ENCODE measurements at places on chromosomes 11 and 22.

GRCh38 chr22:45376703-45377102 lies 36.7 kb downstream of the SMC1B start:
- no peak for DNase-seq

- no peak for DNase-seq
Observed at GRCh38 chr22:32326647-32327046, 31.0 kb upstream of the RFPL3 start.

DNA sequence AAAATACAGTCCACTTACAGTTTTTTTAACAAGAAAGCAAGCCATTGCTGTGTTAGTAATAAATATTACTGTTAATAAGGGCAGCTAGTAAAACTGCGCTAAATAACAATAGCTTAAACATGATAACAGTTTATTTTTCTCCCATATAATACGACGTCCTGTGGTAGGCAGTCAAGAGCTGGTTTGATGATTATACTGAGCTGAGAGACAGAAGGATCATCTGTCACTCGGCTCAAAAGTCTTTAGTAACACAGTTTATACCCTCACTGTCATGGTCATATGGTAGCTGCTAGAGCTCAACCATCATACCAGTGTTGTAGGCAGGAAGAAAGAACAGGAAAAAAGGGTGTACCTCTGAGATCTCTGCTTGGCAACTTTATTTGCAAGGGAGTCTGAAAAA lies 29.1 kb upstream of the ANGPTL5 start:
- DNase-seq = no peak

GRCh38 chr11:71164186-71164585 lies 88.2 kb downstream of the SHANK2 start:
- DNase-seq = no peak

GRCh38 chr11:19772480-19772879 lies 59.8 kb downstream of the NAV2 start:
- DNase-seq = no peak

GRCh38 chr11:76054330-76054729 lies 152.0 kb downstream of the WNT11 start:
- DNase-seq = no peak

- no peak for DNase-seq
Observed at GRCh38 chr11:55707029-55707428, 45.0 kb downstream of the OR4C6 start.

GRCh38 chr11:128924510-128925249 lies 18.0 kb downstream of the TP53AIP1 start:
- no peak for DNase-seq

- DNase-seq = no peak
Observed at GRCh38 chr11:10317151-10317755, 12.4 kb downstream of the ADM start.

DNA sequence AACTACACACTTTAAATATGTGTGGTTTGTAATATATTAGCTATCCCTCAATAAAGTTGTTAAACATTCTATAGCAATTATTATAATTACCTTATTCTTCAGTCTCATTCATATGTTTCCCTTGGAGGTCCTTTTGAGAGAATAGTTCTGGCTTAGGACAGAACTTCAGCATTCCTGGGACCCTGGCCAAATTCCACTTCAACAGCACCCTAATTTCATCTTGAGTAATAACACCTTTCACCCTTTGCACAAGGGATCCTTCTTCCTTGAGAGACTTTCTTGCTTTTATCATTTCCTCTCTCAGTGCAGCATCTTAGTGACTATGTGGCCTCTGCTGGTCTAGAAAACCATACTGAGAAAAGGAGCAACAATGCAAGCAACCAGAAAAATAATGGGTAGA lies 255.9 kb downstream of the C11orf87 start:
- DNase-seq = no peak

DNA sequence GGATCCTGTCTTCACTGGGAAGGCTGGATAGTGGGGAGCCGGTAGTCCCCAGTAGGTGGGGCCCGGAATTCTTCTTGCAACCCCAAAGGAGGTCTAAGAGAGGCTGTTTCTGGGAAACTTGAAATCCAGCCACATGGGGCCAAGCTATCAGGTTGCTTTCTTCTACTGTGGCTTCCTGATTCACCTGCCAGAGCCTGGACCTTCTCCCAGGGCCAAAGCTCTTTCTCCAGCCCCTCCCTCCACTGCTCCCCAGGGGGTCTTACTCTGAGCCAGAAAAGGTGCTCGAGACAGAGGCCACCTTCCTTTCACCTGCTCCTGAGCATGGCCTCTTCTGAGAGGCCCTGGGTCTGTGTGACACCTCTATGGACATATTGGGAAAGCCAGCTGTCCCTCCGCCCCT lies 9.1 kb downstream of the TST start:
- DNase-seq = no peak

GRCh38 chr11:22666688-22667439 lies 453 bp downstream of the GAS2 start:
- DNase-seq = no peak

DNA sequence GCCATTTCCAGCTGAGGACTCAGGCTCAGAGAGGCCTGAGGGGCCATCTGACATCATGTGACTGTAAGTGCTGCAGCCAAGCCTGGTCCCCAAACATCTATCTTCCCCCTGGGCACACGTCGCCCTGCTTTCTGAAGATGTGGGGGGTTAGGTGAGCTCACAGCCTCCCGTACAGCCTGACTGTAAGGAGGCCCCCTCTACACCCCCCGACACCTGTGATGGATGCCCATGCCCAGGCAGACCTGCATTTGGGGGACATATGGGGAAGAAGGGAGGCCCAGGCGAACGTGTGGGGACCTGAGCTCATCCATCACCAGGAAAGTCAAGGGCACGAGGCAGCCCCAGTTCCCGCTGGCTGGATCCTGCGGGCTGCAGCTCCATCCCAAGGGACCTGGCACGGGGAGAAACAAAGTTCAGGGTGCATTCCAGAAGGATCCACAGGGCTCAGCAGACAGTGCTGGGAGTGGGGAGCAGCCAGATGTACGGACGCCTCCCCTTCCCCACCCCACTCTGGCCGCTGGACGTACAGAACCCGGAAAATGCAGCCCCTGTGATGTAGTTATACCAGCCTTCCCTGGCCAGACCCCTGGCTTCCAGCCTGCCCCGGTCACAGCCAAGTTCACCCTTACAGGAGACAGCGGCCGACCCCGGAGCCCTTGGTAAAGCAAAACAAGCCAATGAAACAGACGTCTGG lies 1431.4 kb downstream of the BRD1 start:
- DNase-seq = no peak

DNA sequence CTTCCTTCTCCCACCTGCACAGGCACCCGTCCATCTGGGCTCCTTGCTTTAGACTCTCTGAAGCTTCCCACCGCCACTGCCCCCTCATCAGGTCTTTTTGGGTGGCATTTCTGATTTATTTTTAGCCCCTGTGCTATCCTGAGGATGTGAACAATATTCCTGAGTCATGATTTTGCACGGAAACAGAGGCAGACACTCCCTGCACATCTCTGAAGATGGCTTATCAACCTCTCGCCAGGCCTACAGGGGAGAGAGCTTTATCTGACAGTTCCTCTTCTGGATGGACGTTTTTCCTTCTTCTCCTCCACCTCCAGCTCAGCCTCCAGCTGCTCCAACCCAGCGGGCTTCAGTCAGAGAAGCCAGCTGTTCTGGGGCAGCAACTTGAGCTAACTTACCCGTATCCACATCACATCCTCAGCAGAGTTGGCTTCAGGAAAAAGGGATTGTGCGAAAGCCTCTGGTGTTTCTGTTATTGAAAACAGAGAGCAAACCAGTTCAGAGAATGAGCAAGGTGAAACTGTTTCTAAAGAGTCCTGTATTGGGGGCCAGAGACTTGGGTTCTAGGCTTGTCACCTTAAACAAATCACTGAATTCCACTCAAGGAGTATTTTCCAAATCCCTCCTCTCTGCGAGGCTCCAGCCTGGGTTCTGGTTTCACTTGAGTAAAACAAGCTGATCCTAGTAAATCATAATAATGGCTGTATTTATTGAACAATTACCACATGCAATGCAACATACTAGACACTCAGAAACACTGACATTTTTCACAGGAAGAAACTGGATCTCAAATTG lies 33.1 kb upstream of the ETS1 start:
- DNase-seq = no peak

DNA sequence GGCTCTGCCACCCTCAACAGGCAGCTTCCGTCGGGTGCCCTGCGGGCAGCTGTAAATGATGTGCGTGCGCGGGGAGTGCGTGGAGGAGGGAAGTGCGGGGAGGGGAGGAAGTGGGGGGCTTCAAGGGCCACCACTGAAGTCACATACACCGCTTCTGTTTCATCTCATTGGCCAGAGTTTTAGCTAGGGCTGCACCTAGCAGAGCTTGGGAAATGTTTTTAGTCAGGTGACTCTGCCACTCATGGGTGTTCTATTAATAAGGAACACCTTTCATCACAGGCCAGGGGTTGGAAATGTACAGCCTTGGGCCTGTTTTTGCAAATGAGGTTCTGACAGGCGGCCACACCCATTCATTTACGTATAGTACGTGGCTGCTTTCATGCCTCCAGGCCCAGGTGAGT lies 14.6 kb downstream of the FAM118A start:
- no peak for DNase-seq

GRCh38 chr11:35585416-35585815 lies 32.8 kb upstream of the FJX1 start:
- no peak for DNase-seq

DNA sequence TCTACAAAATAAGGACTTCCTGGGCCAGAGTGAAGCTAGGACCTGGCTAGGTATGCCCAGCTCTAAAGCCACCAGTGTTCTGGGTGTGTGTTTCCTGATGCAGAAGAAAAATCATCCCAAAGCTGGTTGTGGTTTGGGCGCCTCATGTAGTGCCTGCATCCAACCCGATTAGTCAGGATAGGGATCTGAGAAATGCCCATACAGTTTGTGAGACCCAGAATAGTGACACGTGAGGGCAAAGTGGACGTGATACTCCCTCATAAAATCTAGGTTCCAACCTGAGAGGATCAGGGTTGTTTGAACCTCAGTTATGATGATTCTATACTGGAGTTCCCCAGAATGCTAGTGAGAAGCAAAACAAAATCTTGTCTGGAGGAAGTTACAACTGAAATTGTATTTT lies 238.4 kb downstream of the TBC1D22A start:
- no peak for DNase-seq

GRCh38 chr11:22465620-22466019 lies 127.4 kb downstream of the SLC17A6 start:
- no peak for DNase-seq

GRCh38 chr11:45298718-45299117 lies 12.6 kb upstream of the SYT13 start:
- DNase-seq = no peak

DNA sequence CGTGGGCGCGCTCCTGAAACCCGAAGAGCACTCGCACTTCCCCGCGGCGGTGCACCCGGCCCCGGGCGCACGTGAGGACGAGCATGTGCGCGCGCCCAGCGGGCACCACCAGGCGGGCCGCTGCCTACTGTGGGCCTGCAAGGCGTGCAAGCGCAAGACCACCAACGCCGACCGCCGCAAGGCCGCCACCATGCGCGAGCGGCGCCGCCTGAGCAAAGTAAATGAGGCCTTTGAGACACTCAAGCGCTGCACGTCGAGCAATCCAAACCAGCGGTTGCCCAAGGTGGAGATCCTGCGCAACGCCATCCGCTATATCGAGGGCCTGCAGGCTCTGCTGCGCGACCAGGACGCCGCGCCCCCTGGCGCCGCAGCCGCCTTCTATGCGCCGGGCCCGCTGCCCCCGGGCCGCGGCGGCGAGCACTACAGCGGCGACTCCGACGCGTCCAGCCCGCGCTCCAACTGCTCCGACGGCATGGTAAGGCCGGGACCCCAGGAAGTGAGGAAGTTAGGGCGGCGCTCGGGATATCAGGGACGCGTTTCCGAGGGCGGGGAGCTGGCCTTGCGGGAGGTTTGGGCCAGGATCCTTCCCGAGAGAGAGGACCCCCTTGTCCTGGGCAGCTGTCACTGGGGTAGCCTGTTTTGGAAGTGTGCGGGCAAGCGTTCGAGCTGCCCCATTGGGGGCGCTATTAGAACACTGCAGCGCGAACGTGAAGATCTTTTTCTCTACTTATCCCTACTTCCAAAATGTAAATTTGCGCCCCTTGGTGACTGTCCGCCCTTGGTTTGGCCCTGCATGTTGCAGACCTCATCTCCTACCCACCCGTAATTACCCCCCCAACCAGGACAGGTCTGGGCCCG lies 796 bp downstream of the MYOD1 start:
- DNase-seq = no peak

GRCh38 chr11:23313001-23313400 lies 452.7 kb upstream of the CCDC179 start:
- DNase-seq = no peak

GRCh38 chr11:19924716-19925115 lies 212.1 kb downstream of the NAV2 start:
- no peak for DNase-seq

GRCh38 chr22:41596776-41597634 lies 7.4 kb upstream of the PMM1 start:
- DNase-seq = no peak

DNA sequence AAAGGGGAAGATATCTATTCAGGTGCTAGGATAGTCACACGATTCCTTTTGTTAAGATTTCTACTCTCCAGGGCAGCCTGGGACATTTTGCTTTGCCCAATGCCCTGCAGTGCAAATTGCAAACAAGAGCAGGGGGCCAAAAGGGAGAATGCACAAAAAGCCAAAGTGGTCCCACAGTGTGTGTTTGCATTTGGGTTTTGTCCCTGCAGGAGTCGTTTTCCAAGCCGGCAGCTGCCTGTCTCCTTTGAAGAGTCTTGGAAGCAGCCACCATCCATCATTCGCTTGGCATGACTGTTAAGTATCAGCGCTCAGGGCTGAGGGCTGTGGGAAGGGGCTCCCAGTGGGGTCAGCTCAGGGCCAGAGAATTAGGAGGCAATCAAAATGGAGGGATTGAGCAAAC lies 184.7 kb downstream of the MIAT start:
- DNase-seq = no peak

DNA sequence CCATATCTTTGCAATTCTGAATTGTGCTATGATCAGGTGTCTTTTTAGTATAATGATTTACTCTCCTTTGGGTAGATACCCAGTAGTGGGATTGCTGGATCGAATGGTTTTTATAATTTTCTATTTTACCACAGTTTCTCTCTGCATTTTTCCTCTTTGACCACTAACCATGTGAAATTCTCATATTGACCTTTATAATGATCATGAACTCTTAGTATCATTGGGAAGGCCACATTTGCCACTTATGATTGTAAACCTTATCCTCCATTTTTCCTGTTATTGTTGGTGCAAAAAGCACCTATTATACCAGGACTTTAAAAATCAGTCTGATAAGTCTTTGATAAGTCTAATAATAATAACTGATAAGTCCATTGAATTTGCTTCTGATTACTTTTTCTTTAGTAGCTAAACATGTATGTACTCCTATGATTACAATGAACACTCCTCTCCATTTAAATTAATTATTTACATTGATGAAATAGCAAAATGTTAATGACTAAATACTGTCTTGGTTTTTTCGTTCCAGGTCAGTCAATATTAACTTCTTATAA lies 9.6 kb downstream of the NEAT1 start:
- DNase-seq = no peak

- DNase-seq = no peak
Observed at GRCh38 chr11:77278595-77279506, 22.6 kb downstream of the GDPD4 start.

- DNase-seq = no peak
Observed at GRCh38 chr11:96207459-96208449, 135.2 kb downstream of the MAML2 start.

Measured in activated naive CD4-positive, alpha-beta T cell (primary cell).